ENCODE measurements at places on chromosomes 16 and 17. TPM values are rescaled to one million over a fixed set of nuclear protein-coding genes. Genes with fewer than 3 reads are reported as not detected.

The TEKT1 gene
- not detected for total RNA-seq

The FLCN gene
- 48.8 TPM for total RNA-seq

The XYLT1 gene
- 30.2 TPM for total RNA-seq

The AHSP gene
- not detected for total RNA-seq

The TBC1D3D gene
- total RNA-seq: 0.33 TPM
